ENCODE measurements at places on chromosomes 11 and 22.

- DNase-seq, result no peak
Measured at GRCh38 chr22:36405221-36405661, 17.5 kb upstream of the MYH9 start.

DNA sequence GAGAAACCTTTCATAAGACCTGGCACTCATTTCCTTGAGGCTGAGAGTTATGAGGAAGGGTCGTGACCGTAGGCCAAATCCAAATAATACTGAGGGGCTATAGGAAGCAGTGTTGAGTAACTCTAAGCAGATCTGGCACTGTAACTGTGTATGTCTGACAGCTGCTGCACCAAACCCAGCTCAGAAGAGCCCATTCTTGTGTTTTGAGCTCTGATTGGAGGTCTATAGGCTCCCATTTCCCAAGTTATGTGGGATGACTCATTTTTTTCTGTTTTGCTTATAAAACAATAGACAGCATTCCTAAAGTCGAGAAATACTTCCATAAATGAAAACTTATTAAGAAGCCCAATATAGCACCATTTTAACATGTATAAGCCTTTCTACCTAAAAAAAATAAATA is 645.8 kb downstream of the DLG2 start:
- DNase-seq, result no peak

GRCh38 chr11:119671561-119672015 is 57.4 kb downstream of the NECTIN1 start:
- no peak for DNase-seq

- DNase-seq, result no peak
Measured at GRCh38 chr11:11899401-11899800, 57.6 kb downstream of the USP47 start.

- no peak for DNase-seq
Measured at GRCh38 chr11:19952911-19953310, 207.4 kb downstream of the DBX1 start.

DNA sequence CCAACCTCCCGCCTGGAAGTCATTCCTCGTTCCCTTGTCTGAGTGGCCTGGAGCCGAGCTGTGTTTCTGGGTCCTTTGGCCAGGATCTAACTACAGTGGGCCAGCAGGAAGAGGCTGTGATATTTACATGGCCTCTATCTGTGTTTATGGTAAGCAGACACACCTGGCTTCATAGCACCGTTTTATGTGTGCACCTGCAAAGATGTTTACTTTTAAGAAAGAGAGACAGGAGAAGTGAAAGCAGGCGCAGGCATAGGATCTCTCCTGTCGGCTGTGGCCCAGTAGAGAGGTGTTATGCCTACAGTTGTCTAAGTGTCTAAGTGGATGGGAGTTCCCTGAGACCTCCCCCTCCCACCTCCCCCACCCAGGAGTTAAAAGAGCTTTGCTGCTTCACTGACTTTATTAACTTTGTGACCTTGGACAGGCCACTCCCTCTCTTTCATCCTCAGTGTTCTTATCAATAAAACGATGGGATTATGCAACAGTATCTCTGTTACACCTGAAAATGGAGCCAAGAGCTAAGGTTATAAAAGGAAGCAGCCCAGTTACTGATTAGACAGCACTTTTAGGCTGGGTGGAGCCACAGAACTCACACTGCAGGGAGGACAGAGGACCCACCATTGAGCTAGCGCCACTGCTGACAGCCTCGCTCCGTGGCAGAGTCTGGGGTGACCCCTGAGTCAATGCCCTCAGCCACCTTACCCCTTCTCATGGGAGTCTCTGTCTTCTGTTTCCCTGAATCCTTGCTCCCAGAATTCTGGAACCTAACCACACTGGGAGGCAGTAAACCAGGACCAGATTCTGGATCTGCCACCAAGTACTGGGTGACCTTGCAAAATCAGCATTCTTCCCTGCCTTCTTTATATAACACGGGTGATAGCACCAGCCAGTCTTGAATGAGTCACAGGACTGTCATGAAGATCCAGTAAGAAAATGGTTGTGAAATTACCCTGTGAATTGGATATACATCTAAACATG is 22.0 kb downstream of the ST14 start:
- peak; percentile 86 for DNase-seq

- DNase-seq, result no peak
Measured at GRCh38 chr11:115300660-115301428, 203.4 kb downstream of the CADM1 start.

DNA sequence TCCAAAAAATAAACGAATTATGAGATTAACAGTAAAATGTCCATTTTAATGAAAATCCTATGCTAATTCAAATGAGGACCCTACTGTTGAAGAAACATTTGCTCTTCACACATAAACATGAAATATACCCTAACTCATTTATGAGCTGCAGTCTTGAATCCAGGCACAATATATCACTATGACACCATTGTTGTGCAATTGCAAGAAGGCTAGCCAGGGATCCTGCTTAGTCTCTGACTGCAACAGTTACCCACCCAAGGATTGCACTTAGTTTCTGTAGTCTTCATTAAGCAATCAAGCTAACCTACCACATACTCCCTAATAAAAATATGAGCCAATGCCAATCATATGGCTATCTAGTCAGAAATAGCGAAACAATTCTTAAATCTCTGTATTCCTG is 981.0 kb upstream of the FAT3 start:
- DNase-seq, result no peak

DNA sequence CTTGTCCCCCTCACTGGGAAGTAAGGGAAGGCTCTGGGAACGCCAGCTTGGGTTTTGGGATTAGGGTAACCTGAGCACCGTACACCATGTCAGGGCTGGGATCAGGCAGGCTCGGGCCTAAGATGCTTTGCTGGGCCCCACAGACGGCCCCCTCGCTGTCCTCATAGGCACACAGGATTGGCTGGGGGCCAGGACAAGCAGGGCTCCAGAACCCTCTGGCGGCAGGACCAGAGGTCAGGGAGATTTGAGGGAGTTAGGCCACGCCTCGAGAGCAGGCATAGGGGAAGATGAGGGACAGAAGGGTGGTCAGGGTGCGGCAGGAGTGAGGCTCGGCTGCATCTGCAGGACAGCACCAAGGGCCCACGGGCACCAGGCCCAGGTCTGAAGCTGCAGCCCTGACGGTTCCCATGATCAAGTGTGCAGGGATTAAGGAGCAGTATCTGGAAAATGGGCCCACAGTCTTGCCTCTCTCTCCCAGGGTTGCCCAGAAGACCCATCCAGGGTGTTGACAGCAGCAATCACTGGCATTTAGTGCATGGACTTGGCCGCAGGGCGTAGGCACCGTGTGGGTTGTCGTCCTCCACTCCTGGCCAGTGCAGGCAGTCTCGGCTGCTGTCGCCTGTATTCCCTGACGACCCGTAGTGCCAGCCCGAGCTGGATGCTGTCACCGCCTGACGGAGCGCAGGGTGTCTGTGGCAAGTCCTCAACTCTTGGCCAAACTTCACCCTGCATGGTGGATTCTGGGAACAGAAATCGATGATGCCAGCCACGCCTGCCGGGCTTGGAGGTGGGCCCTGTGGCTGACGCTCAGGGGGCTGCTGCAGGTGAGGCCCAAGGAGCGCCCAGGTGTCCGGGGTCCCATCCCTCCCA is 15.7 kb upstream of the GNB1L start:
- DNase-seq, result no peak

- peak; percentile 99 for DNase-seq
Measured at GRCh38 chr11:62705880-62706849, 1.1 kb downstream of the BSCL2 start.

- DNase-seq, result no peak
Measured at GRCh38 chr11:2782769-2783168, 83.0 kb upstream of the KCNQ1OT1 start.

DNA sequence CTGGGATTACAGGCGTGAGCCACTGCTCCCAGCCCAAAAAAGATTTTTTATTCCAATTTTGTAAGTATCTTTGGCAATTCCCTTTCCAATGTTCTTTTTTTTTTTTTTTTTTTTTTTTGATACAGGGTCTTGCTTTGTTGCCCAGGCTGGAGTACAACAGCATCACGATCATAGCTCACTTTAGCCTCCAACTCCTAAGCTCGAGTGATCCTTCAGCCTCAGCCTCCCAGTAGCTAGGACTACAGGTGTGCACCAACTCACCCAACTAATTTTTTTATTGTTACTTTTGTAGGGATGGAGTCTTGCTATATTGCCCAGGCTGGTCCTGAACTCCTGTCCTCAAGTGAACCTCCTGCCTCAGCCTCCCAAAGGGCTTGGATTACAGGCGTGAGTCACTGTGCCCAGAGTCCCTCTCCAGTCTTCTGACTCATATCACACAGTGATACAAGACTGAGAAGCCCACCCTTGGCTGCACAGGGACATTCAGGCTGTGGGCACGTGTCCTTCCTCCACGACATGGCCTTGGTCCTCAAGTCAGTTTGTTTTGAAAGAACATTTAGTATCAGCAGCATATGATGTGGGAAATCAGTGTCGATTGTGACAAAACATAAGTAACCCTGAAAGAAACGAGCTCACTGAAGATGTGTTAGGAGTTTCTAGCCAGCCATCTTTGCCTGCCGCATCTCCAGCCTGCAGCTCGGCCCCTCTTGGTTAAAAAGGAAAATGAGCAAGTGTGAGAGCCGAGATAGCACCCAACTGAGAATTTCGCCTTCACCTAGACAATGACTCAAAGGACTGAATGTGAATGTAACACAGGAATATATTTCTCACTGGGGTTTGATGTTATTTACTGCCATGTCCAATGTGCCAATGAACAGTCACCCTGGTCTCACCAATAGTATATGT is 175.5 kb downstream of the MN1 start:
- DNase-seq, result no peak

DNA sequence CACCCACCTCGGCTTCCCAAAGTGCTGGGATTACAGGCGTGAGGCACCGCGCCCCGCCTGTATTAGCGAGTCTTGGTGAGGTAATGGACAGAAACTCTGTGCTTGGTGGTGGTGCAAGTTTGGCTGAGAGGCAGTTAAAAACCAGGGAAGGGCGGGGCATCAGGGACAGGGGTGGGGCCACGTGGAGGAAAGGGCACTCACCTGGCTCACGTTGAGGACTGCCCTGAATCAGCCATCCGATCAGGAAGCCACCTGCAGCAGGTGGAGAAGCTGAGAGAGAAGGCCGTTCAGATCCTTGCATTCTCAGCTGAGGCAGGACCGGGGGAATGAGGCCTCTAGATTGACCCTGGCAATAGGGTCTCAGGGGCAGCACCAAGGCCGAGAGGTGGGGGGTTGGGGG is 12.1 kb upstream of the CHRM1 start:
- DNase-seq, result no peak

- no peak for DNase-seq
Measured at GRCh38 chr22:50439871-50440331, 34.9 kb downstream of the SBF1 start.

- DNase-seq, result no peak
Measured at GRCh38 chr22:21759646-21760376, 24.2 kb upstream of the YPEL1 start.

- no peak for DNase-seq
Measured at GRCh38 chr22:32717337-32718240, 83.9 kb upstream of the TIMP3 start.

DNA sequence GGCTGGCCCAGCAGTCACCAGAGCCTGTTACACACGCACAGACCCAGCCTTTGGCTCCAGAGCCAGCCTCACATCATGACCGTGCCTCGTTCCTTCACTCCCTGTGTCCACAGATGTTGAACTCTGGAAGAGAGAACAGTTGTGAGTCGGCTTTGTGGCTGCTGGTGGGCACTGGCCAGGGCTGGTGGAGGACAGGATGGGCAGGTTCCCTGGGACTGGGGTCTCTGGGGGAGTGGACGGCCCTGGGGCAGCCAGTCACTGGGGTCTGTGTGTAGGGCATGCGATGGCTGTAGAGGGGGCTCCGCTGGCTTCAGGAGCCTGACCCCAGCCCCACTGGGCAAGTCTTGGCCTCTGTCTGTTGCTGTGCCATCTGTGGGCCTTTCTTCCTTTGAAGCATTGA is 1070.1 kb downstream of the BRD1 start:
- no peak for DNase-seq

- no peak for DNase-seq
Measured at GRCh38 chr22:28247136-28247535, 328.1 kb upstream of the PITPNB start.

DNA sequence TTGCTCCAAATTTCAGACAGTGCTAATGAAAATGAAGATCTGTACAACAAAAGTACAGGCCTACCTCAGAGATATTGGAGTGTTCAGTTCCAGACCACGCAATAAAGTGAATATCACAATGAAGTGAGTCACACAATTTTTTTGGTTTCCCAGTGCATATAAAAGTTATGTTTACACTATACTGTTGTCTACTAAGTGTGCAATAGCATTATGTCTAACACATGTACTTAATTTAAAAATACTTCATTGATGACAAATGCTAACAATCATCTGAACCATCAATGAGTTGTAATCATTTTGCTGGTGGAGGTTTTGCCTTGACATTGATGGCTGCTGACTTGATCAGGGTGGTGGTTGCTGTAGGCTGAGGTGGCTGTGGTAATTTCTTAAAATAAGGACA is 60.6 kb upstream of the E2F8 start:
- no peak for DNase-seq

DNA sequence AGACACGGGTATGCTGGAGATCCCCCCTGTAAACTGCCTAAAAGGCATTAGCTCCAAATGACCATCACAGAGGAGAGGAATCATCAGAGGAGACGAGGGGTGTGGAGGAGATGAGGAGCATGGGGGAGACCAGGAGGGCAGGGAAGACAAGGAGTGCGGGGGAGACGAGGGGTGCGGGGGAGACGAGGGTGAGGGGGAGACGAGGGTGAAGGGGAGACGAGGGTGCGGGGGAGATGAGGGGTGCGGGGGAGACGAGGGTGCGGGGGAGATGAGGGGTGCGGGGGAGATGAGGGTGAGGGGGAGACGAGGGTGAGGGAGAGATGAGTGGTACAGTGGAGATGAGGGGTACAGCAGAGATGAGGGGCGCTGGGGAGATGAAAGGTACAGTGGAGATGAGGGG is 17.5 kb upstream of the GAL start:
- no peak for DNase-seq

DNA sequence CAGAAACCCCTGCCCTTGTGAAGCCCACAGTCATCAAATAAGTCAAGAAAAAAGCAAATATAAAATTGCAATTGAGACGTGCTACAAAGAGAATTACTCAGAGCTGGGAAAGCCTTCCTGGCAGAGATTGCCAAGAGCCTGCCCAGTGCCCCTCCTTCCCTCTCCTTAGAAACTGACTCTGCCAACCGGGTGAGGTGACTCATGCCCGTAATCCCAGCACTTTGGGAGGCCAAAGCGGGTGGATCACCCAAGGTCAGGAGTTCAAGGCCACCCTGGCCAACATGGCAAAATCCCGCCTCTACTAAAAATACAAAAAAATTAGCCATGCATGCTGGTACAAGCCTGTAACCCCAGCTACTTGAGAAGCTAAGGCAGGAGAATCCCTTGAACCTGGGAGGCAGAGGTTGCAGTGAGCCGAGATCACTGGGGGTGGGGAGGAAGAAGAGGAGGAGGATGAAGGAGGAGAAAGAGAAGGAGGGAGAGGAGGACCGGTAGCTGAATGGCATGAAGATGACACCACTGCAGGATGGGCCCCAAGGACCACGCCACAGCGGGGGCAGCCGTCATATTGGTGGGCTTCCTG is 76.1 kb upstream of the RTL6 start:
- DNase-seq, result peak; percentile 2

GRCh38 chr11:17575431-17576425 is 28.7 kb downstream of the OTOG start:
- no peak for DNase-seq

All from NCI-H1417 (cell line).